Motor neuron (in vitro differentiated cells): ENCODE measurements at places on chromosomes 3 and 15. TPM values are rescaled to one million over a fixed set of nuclear protein-coding genes. Genes with fewer than 3 reads are reported as not detected.

DNA sequence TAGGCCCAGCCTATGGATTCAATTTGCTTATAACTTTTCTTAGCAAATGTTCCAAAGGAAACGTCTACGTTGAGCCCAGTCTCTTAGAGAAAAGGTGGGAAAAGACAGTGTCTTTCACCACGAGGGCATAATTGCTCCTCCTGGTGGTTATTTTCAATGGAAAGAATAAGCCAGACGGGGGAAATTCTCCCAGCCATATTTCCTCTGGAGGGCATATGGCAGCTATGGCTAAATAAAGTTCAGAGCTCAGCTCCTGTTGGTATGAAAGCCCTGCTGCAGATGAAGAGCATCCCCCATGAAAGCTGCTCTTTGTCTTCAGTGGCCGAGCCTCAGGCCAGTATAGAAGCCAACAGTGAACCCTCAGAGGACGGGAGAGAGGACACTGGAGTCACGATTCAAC is 297.9 kb downstream of the RYR3 start:
- no peak for ATAC-seq

DNA sequence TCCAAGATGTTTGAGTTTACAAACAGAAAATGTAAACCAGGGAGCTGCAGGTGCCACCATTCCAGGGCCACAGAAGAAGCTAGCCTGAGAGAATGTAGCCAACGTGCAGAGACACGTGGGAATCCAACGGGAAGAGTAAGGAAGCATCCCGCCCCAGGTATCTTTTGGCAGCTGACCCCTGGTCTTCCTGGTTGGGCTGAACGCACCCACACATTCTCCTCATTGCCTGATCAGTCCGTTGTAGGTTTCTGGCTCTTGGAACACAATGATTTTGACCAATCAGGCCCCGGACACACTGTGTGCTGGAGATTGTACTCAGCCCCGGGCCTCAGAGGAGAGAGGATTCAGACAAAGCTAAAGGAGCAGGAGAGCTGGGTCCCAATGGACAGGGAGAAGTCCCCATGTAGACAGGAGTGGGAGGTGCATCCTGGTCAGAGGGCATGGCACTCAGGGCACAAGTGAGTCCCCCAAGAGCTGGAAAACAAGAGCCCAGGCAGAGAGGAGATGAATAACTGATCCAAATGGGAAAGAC is 102.3 kb downstream of the TPRA1 start:
- ATAC-seq, result no peak

DNA sequence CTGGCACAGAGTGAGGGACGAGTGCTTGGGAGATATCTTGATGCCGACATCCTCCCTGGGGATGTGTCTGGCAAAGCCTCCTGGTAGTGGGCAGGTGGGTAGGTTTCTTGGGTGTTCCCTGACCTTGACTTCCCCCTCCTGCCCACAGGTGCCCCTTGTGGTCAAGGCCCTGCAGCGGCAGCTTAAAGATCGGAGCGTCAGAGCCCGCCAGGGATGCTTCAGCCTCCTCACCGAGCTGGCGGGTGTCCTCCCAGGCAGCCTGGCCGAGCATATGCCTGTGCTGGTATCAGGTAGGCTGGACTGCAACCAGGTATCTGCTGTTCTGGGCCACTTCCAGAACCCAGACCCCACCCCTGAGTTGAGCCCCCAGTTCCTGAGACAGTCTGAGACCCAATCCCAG is 19.2 kb downstream of the CAND2 start:
- ATAC-seq, result peak; percentile 11

The HMG20A gene
- total RNA-seq, result 70.5 and 82.3 TPM in 2 replicates

The ALAS1 gene
- 47.3 and 51.1 TPM in 2 replicates for total RNA-seq

GRCh38 chr3:176274161-176274560 is 923.1 kb downstream of the TBL1XR1 start:
- no peak for ATAC-seq

DNA sequence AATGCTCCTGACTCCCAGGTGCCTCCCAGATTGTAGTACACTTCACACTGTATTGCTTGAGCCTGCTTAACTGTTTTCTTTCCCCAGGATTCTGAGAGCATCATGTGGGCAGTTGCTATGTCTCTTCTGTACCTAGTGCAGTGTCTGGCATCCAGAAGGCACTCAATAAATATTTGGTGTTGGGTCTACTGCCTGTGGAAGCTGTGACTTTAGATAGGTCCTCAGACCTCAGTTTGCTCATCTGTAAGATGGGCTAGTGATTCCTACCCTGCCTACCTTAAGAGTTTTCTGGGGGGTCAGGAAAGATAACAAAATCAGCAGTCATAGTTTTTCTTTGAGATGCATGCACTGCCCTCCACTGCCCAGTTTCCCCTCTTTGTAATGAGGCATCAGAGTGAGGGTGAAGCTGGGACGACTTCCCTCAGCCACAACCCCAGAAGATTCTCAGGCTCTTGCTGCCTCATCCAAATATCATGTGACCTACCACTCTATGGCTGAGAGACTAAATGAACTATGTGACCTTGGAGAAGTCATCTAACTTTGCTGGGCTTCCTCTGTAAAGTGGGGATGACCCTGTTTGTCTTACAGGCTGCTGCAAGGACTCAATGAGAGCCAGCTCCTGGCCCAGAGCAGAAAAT is 50.4 kb downstream of the ATP2B2 start:
- no peak for ATAC-seq

The PLA2G4D gene
- 0.19 and 0.28 TPM in 2 replicates for total RNA-seq

GRCh38 chr3:52891164-52891563 is 6.2 kb downstream of the STIMATE start:
- ATAC-seq, result no peak

DNA sequence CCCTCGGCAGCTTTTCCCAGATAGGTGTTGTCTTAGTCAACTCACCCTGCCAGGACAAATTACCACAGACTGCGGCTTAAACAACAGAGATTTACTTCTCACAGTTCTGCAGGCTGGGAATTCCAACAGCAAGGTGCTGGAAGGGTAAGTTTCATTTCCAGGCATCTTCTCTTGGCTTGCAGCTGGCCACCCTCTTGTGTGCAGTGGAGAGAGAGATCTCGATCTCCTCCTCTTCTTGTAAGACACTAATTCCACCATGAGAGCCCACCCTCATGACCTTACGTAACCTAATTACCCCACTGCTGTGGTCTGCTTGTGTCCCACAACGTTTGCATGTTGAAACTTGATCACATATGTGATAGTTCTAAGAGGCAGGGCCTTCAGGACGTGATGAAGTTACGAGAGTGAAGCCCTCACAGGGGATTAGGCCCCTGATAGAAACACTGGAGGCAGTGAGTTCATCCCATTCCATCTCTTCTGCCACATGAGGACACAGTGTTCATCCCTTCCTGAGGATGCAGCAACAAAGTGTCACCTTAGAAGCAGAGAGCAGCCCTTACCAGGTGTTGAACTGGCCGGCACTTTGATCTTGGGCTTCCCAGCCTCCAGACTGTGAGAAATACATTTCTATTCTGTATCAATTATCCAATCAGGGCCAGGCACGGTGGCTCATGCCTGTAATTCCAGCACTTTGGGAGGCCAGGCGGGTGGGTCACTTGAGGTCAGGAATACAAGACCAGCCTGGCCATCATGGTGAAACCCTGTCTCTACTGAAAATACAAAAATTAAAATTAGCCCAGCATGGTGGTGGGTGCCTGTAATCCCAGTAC is 247.7 kb downstream of the PLCL2 start:
- ATAC-seq, result no peak

GRCh38 chr3:20846066-20846465 is 660.1 kb upstream of the SGO1 start:
- no peak for ATAC-seq

- no peak for ATAC-seq
These were observed 52.5 kb upstream of the AMOTL2 start for GRCh38 chr3:134426660-134427181.

The REC114 gene
- total RNA-seq, result not detected in 2 replicates

The RGMA gene
- total RNA-seq, result 51.0 and 59.9 TPM in 2 replicates

The FBXO40 gene
- total RNA-seq, result 0.11 and 0.15 TPM in 2 replicates

The NEK11 gene
- total RNA-seq, result 4.3 and 6.1 TPM in 2 replicates

The PPP1R14D gene
- not detected in 2 replicates for total RNA-seq

GRCh38 chr3:37135561-37135960 is 38.8 kb downstream of the LRRFIP2 start:
- no peak for ATAC-seq

The CCNB2 gene
- total RNA-seq, result 94.9 and 95.2 TPM in 2 replicates

- ATAC-seq, result no peak
These were observed 514.3 kb upstream of the PPP2R3A start for GRCh38 chr3:135451037-135451785.

The CYP1A2 gene
- total RNA-seq, result 0.19 TPM in 1 of 2 replicates, not detected in the other

GRCh38 chr3:148873977-148874376 is 8.9 kb downstream of the CPA3 start:
- ATAC-seq, result no peak

DNA sequence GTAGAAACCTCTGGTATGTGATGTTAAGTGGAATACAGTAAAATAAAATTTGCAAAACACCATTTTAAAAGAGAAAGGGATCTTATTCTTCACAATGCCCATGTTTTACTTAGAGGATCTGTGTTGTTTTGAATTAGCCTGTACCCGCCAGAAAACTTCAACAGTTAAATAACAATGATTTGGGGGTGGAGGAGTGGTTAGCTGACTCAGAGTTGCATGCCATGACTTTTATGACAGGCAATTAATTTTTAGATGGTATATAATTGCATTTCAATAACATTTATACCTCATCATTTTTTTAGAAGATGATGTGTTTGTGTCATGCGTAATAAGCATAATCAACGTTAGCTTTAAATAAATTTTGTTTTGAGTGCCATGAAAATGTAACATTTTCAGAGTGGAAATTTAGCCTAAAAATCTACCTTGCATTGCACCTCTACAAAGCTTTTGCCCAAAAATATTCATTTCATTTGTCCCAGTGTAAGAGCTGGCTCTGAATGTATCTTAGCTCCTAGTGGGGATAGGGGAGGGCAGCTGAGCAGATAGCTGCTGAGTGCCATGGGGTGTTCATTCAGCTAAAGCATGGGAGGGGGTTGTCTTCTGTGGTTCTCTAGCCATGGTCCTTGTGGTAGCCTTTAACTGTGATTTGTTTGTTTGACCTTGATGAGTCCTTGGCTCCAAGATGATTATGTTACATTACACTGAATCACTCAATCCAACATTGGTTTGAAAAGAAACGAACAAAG is 379.8 kb downstream of the LPP start:
- ATAC-seq, result peak; percentile 27

DNA sequence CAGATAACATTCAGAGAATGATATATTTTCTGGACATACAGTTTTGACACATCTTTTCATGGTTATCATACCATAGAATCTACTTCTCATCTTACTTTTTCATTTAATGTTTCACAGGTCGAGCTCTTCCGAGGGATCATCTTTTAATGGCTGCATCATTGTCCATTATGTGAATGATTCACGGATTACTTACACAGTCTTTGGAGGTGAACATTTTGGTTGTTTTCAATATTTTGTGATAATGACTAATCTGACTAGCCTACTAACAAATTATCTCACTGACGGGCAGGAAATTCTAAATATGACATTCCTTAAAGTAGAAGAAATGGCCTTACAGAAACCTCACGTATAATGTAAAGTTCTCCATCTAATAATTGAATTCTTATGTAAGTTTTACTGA is 209.1 kb upstream of the STRIT1 start:
- no peak for ATAC-seq

The SKOR1 gene
- total RNA-seq, result 0.22 and 0.77 TPM in 2 replicates
